Breast epithelium (tissue), 4 donors: ENCODE measurements at places on chromosomes 4 and X.

DNA sequence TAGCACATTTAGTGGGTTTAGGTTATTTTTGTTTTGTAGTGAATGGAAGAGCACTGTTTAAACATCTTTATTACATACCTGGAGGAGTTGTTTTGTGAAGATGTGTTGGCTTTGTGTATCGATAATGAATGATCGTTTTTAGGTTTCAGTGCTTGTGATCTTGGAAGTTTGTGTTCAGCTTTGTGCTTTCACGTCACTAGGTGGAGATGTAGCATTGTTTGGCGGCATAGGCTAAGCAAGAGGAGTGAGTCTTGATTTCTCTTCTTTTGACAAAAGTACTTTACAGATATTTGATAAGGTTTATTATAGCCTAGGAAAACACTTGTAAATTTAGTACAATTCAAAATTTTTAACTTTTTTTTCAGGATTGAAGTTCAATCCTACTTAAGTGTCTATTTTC, 50.4 kb downstream of the PDK3 start:
- no peak for DNase-seq

GRCh38 chrX:86714441-86714840, 566.2 kb downstream of the DACH2 start:
- no peak for DNase-seq

- DNase-seq: no peak
Measured at GRCh38 chrX:100802843-100803242, 17.3 kb upstream of the CSTF2 start.

GRCh38 chr4:174023641-174024040, 259.8 kb downstream of the FBXO8 start:
- DNase-seq: no peak

DNA sequence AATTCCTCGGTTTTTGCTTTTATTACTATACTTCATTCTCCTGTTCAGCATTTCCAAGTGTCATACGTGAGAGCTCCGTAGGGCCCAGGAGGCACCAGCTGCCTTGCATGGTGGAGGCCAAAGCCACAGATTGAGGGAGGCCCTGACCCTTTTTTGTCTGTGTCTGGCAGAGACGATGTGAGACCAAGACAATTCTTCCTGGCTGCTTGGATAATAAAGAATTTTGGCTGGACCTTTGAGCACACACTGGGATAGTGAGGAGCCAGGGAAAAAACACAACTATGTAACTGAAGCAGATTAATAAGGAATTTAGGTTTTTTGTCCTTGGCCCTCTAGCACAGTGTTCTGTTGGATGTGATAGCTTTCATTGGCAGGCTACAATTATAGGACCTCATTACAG, 161.0 kb downstream of the CPXCR1 start:
- DNase-seq: no peak

GRCh38 chr4:2363056-2363721, 55.3 kb downstream of the ZFYVE28 start:
- DNase-seq: no peak

- no peak for DNase-seq
Measured at GRCh38 chr4:5892323-5893003, 423 bp downstream of the CRMP1 start.

GRCh38 chr4:102598086-102598761, 97.1 kb downstream of the NFKB1 start:
- no peak for DNase-seq

- DNase-seq: no peak
Measured at GRCh38 chr4:52288212-52288855, 237.2 kb downstream of the SPATA18 start.

DNA sequence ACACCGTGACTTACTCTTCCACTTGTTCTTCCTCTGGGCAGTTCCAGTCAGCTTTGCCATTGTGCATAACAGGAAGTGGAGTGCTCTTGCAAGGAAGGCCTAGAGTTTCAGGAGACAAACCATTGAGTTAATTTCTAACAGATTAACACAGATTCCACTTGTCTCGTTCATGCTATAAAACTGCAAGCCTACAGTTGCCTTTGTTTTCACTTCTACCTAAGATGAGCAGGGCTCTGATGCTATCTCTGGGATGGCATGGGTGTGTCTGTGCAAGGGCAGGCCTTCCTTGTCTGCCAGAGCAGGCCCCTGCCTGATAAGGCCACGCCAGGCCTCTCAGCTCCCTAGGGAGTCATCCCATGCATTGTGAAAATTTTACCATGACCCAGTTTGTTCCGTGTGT, 67.7 kb upstream of the PGRMC2 start:
- DNase-seq: no peak

GRCh38 chrX:110192516-110192915, 125.4 kb downstream of the AMMECR1 start:
- no peak for DNase-seq

DNA sequence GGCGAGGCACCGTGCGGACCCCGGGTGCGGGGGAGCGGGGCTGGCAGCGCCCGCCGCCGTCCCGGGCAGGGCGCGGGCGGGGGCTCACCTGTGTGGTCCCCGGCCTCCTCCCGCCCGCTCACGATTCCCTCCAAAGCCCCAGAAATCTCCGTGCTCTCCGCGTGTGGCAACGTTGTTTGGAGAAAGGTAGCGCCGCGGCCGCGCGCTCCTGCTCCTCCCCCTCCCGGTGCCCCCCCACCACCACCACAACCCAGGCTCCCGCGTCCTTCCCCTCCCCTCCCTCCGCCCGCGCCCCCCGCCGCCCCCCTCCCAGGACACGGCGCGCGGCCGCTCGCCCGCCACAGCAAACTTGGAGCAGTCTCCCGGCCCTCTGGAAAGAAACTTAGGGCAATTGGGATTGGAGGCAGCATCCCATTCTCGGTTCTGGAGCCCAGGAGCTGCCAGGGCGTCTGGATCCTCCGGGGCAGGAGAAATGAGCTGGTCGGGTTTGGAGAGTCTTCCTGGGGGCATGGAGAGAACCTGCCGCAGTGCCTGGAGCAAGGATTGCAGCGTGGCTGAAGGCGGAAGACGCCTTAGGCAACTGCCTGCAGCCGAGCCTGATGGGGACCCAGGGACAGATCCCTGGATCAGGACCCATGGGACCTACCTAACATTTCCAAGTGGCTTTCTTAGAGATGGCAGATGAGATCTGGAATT, 855 bp downstream of the KLF3 start:
- DNase-seq: peak; percentile 47

DNA sequence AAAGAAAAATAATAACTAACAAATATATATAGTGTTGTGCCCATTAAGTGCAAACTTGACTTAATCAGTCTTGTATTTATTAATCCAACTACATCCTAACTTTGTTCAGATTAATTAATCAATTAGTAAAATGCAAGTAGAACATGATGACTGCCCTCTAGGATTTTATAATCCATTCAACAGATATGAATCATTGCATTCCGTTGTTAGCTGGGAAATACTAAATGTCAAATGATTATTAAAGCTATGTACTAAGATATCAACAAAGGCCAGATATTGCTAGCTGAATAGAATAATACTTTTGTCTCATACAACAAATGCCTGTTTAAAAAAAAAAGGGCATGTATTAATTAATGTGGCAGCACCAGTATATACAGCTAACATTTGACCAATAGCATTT, 1366.3 kb downstream of the STIM2 start:
- no peak for DNase-seq

DNA sequence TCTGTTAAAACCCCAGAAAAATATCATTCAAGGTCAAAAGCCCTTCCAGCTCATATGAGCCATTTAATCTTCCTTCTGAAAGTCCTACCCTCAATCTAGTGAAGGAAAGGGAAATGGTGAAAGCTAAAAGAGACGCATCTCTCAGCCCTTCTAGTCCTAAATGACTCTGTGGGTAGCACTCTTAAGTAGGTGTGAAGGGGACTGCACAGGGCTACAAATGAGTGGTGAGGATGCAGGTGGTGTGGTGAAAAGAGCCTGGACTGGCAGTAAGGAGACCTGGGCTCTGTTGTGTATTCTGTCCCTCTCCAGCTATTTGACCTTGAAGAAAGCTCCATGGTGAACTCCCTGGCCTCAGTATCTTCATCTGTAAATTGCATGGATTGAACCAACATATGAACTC, 671.8 kb upstream of the DIPK2B start:
- DNase-seq: no peak

DNA sequence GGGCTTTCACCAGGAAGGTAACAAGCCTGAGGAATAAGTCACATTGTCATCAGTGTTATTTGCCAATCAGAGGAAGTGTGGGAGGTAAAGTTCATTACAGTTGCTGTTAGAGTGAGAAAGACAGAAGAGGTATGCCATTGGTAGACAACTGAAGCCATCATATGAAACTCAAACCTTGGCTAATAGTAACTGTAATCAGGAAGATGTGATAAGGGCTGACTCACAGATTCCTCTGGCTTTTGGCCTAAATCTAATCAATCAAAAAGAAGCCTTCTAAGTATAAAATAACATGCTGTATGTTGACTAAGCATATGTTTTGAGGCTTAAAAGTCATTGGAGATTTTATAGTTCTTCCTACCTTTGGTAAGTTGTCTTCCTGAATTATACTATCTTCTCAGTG, 242.8 kb downstream of the PCDH7 start:
- no peak for DNase-seq

GRCh38 chr4:13665701-13666660, 38.5 kb upstream of the BOD1L1 start:
- DNase-seq: no peak

DNA sequence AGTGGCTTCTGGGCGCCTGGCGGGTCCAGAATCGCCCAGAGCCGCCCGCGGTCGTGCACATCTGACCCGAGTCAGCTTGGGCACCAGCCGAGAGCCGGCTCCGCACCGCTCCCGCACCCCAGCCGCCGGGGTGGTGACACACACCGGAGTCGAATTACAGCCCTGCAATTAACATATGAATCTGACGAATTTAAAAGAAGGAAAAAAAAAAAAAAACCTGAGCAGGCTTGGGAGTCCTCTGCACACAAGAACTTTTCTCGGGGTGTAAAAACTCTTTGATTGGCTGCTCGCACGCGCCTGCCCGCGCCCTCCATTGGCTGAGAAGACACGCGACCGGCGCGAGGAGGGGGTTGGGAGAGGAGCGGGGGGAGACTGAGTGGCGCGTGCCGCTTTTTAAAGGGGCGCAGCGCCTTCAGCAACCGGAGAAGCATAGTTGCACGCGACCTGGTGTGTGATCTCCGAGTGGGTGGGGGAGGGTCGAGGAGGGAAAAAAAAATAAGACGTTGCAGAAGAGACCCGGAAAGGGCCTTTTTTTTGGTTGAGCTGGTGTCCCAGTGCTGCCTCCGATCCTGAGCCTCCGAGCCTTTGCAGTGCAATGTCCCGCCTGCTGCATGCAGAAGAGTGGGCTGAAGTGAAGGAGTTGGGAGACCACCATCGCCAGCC, at the start of gene ATOH1:
TSS of gene ATOH1 (plus strand) at position 422 of the 663 bp plus-strand sequence. CDS start at position 596, 174 bp downstream.
- DNase-seq: no peak

DNA sequence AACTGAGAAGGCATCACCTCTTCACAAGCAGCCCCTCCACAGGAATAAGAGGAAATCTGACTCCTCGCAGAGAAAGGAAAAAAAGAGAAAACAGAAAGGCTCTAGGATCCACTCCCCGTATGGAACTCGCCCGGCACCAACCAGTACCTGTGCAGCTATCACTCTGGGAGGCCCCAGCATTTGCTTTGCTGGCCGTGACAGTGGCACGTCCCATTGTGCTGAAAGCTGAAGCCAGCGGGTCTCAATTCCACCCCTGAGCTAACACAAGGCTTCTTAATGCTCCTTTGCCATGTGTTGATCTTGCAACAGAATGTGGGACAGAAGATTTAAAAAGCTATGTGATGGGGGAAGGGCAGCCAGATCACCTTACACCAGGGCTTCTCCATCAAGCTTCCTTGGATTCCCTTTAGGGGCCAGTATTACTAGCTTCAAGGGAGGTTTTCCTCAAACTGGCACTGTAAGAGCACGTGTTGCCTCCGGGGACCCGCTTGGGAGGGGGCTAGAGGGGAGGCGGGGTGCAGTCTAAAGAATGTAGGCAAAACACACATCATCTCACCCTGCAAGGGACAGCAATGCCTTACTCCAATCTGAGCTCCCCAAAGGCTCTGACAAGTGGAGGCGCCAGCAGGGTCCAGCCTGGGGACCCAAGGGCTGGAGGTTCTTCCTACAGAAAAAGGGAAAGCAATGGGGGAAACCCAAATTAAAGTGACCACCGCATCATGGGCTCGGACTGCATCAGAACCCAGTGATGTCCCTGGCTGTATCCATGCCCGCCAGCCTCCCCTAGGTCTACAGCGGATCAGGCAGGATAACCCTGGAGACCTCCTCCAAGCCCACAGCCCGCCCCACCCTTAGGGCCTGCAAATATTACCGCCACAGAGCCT, 1.2 kb downstream of the USP46 start:
- DNase-seq: no peak

- DNase-seq: peak; percentile 76
Measured at GRCh38 chr4:76526585-76526990, 91.6 kb downstream of the SHROOM3 start.

DNA sequence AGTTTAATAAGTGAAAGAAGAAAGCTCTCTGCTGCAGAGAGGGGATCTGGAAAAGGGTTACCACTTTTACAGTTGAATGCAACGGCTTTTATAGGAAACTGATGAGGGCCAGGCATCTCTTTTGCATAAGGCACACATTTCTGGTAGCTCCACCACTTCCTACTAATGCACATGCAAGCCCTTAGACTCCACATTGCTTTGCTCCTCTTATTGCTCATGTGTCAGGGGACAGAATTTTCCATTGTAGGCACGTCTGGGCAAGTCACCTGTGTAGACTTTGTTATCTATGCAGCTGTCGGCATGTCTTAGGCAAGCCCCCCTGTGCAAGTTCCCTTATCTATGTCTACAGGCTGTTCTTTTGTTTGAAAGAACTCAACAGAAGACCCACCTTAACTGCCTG, 294.6 kb upstream of the STS start:
- DNase-seq: no peak

DNA sequence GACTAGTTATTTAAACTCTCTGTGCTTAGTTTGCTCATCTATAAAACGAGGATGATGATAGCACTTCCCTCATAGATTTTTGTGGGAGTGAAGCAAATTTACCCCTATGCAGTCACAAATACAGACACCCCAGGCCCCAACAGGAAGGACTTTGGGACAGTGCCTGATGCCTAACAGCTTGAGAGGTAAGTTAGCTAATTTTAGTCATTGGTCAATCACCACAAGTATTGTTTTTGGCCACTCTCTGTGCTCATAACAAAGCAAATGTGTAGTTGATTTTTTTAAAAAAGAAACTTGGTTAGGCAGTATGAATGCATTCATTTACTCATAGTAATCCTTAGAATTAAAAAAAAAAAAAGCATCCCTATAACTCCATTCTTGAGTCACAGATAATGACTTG, 1590.7 kb upstream of the TENM3 start:
- no peak for DNase-seq

- DNase-seq: no peak
Measured at GRCh38 chr4:175071123-175071522, 153.0 kb downstream of the ADAM29 start.

DNA sequence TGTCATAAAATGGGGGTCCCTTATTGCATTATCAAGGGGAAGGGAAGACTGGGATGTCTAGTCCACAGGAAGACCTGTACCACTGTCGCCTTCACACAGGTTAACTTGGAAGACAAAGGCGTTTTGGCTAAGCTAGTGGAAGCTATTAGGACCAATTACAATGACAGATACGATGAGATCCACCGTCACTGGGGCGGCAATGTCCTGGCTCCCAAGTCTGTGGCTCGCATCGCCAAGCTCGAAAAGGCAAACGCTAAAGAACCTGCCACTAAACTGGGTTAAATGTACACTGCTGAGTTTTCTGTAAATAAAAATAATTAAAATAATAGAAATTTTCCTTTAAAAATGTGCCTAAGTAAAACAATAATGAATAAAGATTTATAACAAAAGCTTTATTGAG, 30.6 kb downstream of the AASDH start:
- DNase-seq: no peak

GRCh38 chr4:42144028-42144427, 8.4 kb downstream of the BEND4 start:
- DNase-seq: no peak

- DNase-seq: no peak
Measured at GRCh38 chr4:53863736-53864365, 200.6 kb downstream of the CHIC2 start.
